HS-27A (cell line): ENCODE measurements at places on chromosomes 2 and 18.

DNA sequence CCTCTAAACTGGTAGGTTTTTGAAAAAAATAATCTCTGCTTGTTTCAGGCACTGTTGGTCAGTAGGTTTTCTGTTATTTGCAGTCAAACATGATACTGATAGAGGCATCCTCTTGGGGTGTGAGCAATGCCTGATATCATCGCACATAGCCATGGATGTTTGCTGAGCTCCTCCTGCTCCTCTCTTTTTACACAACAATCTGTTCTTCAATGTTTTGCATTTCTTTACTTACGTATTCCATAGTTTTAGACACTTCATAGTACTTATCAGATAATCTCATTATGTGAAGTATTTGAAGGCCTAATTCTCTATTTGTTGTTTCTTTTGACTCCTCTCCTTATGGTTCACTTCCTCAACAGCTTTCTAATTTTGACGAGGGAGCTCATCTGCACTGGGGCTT lies 23.0 kb upstream of the HS6ST1 start:
- DNase-seq, result no peak

DNA sequence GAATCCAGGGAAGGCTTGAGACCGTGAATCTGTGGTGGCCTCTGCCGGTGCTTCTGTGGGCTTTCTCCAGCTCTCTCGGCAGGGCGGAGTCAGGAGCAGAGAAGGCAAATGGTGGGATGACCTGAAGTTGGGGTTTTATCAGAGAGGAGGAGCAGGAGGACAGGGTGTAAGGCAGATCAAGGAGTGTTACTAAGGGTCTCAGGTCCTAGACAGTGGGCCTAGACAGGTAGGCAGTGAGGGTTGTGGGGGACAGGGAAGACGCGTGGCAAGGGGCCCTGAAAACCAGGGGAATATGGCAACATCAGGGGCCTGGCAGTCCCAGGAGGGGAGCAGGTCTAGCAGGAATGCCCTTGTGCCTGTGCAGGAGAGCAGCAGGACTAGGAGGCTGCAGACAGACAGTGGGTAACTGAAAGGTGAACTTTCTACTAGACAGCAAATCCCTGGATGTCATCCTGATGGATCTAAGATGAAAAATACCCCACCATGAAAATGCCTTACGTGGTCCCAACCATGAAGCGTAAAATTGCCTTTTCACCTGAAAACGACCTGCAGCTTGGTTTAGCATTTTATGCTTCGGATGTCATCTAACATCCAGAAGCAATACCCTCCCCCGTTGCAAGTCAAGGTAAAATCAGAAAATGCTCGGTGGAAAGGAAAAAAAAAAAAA lies 42.1 kb downstream of the SRSF7 start:
- DNase-seq, result no peak

- DNase-seq, result no peak
Measured at GRCh38 chr2:226971084-226971483, 135.2 kb downstream of the RHBDD1 start.

DNA sequence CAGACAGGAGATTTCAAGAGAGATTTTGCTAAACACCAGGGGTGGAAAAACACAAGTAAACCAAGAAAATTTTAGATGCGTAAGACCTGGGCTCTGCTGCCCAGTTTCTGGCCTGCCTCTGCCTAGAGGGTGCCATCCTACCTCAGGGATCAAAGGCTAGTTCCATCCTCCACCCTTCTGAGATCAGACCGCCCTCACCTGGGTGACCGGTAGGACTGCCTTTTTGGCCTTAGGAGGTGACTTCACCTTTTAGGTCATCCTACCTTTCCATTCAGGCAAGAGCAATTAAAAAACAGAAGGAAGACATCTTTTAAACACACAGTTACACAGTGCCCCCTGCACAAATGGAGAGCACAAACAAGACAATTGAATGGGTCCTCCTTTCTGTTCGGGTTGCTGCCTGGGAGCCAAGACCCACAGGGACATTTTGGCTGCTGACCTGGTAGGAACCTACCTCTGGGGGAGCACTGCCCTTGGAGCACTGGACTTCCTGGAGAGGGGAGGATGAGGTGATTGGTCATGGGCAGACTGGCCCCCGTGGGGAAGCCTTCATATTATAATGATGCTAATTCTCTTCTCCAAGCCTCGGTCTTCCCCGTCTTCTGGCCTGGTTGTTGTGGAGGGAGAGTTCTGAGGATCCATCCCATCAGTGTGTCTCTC lies 3.1 kb downstream of the PSD4 start:
- no peak for DNase-seq

DNA sequence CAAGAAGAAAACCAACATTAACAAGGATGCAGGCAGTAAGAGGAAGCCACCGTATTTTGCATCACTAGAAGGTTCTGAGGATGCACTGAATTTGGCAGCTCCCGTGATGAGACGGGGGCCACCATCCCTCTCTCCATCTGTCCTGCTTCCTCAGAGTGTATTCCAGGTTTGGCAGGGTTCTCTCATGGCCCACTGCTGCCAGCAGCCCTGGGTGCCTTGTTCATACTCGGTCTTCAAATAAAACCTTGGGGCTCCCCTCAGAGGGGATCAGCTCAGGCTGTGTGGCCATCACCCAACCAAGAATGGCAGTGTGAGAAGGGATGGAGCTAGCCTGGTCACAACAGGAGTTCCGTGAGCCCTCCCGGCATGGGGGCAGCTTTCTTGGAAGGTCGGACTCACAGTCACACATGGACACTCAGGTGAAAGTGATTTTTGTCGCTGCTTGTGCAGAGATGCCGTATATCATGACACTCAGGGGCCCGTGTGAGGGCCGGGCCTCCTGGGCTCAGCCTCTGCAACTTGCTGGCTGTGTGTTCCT lies 12.8 kb upstream of the MBP start:
- no peak for DNase-seq

- no peak for DNase-seq
Measured at GRCh38 chr2:238549866-238550265, 123.1 kb downstream of the ASB1 start.

DNA sequence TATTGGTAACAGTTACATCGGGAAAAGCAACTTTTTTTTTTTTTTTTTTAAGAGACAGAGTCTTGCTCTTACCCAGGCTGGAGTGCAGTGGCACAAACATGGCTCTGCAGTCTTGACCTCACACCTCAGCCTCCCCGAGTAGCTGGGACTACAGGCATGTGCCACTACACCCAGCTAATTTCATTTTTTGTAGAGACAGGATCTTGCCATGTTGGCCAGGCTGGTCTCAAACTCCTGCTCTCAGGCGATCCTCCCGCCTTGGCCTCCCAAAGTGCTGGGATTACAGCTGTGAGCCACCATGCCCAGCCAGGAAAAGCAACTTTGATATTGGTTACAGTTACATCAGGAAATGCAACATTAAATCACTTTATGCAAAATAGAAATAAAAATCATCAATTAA lies 4.6 kb downstream of the ITGB1BP1 start:
- no peak for DNase-seq

DNA sequence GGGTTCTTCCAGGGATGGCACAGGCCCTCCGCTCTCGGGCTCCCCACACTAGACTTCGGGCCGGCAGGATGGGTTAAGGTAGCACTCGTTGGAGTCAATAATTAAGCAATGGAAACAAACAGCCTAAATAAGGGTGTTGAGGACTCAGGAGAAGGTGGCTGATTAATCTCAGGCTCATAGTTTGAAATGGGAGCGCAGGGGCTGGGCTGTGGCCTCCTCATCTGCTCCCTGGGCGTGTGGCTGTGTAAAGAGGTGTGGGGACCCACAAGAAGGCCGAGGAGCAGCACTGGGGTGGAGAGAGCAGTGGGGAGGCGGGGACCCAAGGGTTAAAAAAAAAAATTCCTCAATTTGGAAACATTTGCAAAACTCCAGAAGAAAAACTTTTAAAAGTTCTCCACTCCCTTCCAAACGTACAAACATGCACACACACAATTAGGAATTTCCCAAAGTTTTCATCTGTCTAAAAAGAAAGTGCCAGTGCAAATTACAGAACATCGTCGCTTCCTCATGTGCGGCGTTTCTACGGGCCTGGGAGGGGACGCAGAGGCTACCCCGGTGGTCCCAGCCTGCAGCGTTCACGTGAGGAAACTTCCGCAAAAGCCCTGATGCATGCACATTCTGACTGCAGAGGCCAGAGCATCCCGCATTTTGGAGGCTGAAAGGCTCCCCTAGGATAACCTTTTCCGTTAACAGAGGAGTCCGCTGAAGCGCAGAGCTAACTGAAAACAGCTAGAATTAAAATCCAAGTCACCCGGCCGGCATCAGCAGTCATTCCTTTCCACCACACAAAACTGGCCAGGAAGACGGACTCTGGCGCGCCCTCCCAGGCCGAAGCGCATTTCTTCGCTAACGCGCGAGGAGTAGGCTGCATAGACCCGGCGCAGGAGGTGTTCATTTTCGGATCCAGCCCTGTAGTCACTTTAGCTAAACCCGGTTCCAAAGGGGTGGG lies 1.0 kb upstream of the TUBB6 start:
- peak; percentile 40 for DNase-seq

DNA sequence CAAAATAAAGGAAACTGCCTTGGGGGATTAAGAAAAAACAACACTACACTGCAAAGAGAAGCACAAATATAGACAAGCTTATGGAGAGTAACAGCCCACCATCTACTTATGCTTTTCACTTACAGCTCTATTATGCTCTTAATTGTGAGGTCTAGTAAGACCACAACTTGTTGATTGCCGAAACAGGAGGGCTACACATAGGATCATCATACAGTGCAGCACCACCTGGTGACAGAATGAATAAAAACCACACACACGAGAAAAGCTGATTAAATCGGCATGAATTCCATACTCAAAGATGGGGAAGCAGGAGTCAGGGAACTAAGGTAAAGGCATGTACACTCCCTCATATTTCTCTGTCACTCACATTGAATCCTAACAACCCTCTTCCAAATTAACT lies 259.2 kb downstream of the IKZF2 start:
- no peak for DNase-seq

DNA sequence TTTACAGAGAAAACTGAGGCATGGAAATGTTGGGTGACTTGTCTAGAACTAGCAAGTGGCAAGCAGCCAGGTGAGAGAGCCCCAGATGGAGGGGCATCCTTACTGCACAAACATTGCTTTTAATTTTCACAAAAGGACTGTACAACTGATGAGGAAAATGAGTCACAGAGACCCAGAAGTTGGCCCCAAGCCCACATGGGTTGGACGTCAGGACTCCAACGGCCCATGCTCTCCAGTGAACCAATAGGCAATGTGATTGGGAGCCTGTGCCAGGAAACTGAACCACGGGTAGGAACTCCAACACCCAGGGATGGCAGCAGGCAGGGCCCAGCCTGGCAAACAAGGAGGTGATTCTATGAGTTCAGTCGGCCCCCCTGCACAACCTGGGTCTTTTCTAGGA lies 50.8 kb downstream of the PID1 start:
- no peak for DNase-seq

DNA sequence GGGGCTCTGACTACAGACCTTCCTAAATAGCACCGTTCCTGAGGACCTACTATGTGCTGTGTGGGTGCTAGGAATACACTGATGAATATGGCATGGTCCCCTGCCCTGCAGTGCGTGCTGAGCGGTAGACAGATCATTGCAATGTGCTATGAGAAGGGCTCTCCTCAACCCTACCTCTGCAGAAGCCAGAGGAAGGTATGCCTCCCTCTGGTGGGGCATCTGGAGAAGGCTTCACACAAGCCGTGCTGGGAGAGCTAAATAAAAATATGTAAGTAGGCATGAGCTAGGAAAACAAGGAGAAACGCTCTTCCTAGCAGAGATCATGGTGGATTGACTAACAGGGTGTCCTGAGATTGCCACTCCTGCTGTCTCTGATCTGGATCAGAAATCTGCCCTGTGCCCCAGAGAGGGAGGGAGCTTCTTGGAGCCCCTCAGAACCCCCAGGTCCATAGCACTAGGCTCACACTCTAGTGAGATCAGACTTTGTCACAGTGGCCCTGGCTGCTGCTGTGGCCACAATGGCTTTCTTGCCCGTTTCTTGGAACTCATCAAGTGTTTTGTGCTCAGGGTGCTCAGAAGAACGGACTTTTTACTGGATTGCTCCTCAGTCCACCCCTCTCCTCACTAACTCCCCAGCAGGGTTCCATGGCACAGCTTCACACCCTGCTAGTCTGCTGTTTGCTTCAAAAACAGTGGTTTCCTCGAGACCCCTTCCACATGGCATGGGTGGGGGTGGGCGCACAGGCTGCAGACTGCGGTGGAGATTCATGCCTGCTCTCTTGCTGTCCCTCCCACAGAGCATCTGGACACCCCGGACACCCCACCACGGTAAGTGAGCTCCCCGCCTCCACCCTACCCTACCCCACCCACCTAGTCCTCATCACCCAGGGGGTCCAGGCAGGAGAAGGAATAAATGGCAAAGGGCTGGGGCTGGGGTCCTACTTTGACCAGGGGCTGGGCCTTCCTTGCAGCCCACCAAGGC lies 14.2 kb downstream of the SIGLEC15 start:
- peak; percentile 30 for DNase-seq

- no peak for DNase-seq
Measured at GRCh38 chr2:31729442-31730092, 148.8 kb upstream of the SRD5A2 start.

DNA sequence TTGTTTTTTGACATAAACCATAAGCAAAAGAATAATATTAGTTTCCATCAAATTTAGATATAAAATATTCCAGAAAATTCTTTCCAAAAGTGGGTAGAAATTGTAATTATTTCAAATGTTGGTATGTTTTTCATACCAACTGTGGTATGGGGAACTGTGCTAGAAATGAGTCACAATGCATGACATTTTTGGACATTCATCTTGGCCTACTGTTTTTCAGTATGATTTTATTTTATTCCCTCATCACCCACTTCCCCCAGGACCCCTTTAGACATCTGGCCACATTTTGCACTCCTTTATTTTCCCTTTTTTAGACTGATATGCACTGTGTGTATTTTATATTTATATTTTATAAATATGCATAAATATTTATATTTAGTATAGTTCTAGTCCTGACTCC lies 97.1 kb downstream of the DPP4 start:
- DNase-seq, result no peak

GRCh38 chr2:120486946-120487345 lies 141.0 kb downstream of the INHBB start:
- no peak for DNase-seq

- DNase-seq, result no peak
Measured at GRCh38 chr2:54840559-54841468, 117.4 kb downstream of the EML6 start.

GRCh38 chr18:31273812-31274527 lies 44.0 kb upstream of the DSG1 start:
- no peak for DNase-seq

DNA sequence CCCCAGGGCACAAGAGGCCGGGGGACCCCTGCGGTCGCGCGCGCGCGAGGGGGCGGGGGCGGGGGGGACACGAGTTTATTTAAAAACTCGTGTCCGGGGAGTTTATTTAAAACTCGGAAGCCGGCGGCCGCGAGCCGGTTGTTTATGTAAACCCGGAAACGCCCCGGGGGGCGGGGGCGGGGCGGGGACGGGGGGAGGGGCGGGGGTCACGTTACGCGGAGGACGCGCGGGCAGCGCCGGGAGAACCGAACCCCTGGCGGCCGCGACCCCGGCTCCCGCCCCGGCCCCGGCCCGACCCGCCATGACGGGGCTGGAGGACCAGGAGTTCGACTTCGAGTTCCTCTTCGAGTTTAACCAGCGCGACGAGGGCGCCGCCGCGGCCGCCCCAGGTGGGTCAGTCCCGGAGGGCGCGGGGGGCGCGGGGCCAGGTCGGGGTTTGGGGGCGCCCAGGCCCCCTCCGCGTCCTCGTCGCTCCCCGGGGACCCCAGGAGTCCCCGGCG lies 4.4 kb downstream of the NFATC1 start:
- DNase-seq, result no peak

GRCh38 chr2:149371476-149371875 lies 41.1 kb downstream of the LYPD6 start:
- no peak for DNase-seq
